Urinary bladder (tissue), 4 donors: ENCODE measurements at places on chromosomes 7 and 10. TPM values are rescaled to one million over a fixed set of nuclear protein-coding genes. Genes with fewer than 3 reads are reported as not detected.

Gene SPDYE8
- not detected for total RNA-seq

Gene ANKRD1
- 6.8 TPM for total RNA-seq

Gene PHYHIPL
- 0.85 TPM for total RNA-seq

GRCh38 chr10:7045891-7046599 lies 364.8 kb downstream of the SFMBT2 start:
- DNase-seq: no peak

DNA sequence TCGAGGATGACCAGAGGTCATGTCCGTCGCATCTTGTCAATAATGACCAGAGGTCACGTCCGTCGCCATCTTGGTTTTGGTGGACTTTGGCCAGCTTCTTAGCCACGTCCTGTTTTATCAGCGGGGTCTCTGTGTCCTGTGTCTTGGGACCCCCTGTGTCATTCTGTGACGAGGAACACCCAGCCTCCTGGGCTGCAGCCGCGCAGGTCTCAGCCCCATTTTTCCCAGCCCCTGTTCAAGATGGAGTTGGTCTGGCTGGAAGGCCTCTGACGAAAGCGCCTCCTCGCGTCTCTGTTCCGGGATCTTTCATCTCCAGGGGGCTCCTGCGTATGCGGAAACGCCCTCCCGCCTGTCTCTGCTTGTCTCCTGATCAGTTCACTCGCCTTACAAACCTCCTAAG lies 134.2 kb downstream of the ELFN1 start:
- DNase-seq: no peak

DNA sequence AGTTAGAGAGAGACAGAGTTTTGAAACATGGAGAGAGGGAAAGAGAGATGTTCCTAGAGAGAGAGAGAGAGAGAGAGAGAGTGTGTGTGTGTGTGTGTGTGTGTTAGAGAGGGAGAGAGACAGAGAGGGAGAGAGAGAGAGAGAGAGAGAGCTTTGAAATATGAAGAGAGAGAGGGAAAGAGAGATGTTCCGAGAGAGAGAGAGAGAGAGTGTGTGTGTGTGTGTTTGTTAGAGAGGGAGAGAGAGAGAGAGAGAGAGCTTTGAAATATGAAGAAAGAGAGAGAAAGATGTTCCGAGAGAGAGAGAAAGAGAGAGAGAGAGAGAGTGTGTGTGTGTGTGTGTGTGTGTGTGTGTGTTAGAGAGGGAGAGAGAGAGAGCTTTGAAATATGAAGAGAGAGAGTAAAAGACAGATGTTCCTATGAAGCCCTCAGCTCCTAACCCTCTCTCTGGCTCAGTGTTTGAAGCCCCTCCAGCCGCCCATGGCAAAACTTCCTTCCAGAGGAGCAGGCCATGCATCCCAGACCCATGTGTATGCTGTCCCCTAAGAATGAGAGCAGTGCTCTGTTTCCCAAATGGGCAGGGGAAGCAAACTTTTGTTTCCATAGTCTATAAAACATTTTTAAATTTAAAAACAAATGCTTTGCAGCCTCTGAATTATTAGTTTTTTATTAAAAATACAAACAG lies 130.9 kb downstream of the KCNMA1 start:
- DNase-seq: no peak

- peak; percentile 58 for DNase-seq
Measured at GRCh38 chr10:63206997-63207811, 74.1 kb downstream of the NRBF2 start.

Gene FAM180A
- 0.63 TPM for total RNA-seq

GRCh38 chr7:44403176-44403759 lies 77.9 kb upstream of the CAMK2B start:
- DNase-seq: no peak

DNA sequence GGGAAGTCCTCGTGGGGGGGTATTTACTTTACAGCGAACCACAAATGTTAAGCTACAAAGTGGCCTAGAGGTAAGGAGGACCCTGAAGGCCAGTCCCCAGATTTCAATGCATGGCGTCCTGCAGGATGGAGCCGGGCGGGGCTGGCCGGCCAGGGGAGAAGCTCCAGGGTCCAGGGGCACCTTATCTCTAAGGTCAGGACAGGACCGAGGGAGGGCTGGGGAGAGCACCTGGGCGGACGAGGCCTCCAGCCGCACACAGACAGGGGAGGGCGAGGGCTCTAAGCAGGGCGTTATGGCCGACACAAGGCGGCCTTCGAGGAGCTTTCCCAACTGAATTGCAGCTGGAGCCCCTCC lies 96.4 kb upstream of the DIP2C start:
- no peak for DNase-seq

- DNase-seq: peak; percentile 63
Measured at GRCh38 chr10:53314876-53315275, 542.3 kb upstream of the MBL2 start.

DNA sequence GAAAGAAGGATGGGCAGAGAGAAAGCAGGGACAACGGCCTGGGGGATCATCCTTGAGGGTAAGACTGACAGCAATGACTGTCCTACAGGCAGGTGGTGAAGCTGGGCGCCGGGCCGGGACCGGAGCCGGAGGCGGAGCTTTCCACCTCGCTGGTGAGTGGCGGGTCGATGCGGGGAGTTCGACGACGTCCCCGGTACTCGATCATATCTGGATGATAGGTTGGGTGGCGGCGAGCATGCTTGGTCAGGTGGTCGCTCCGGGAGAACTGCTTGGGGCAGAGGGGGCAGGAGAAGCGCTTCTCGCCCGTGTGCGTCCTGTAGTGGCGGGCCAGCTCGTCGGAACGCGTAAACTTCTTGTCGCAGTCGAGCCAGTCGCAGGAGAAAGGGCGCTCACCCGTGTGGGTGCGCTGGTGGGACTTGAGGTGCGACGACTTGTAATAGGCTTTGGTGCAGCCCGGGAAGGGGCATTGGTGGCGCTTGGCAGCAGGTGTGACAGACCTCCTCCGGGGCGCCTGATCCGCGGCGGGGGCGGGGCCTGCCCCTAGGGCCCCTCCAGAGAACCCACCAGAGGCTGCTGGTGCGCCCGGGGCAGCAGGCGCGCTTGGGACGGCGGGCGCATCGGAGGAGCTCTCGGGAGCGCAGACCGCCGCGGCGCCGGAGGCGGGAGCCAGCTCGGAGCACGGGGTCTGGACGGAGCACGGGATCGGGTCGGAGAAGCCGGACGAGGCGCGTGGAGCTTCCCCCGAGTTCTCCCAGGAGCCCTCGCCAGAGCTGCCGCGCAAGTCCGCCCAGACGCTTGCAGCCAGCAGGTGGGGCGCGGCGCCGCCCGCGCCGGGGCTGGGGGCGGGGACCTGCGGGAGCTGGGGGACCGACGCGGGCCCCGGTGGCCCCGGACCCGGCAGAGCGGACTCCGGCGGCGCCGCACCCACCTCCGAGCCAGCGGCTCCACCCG lies 752 bp downstream of the KLF14 start:
- no peak for DNase-seq
